ENCODE measurements at places on chromosomes 12 and 14.

DNA sequence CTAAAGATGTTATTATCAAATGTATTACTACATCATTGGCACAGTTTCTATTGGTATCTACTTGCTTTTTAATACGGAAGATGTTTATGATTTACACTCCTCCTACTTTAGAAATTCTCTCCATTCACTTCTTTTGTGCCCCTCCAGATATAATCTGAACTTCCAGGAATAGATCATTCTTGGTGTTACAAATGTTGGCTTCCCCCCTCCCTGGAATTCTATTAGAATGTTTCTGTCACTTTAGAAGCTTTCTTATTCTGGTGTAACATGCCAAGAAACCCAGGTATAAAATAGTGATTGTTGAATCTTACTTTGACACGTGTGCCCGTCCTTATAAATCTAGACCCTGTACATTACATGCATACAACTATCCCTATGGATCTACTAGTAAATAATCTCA is 1.2 kb upstream of the WDR20 start:
- DNase-seq: no peak

- no peak for DNase-seq
These were observed 3.0 kb downstream of the SETD1B start for GRCh38 chr12:121806546-121807423.

- DNase-seq: no peak
These were observed 35.0 kb upstream of the CFAP54 start for GRCh38 chr12:96454396-96454795.

GRCh38 chr12:101521136-101521535 is 46.0 kb downstream of the SPIC start:
- DNase-seq: no peak

GRCh38 chr12:27335364-27336281 is 3.0 kb downstream of the BMAL2 start:
- no peak for DNase-seq

DNA sequence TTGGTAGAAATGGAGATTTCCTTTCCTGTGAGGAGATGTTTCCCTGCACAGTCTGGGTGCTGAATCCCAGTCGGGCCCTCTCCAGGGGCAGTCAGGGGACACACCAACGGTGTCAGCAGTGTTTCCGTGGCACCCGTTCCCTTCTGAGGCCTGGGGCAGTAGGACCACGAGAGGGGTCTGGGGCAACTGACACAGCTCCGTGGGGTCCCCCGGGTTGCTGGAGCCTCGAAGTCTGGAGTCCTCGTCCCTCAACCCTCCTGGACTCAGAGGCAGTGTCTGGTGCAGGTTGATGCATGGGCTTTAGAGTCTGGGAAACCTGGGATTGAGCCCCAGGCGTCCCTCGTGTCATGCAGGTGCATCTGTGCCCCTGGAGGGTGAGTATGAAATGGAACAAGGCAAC is 327.3 kb downstream of the ADGRD1 start:
- no peak for DNase-seq

GRCh38 chr12:68868043-68868790 is 60.2 kb downstream of the MDM2 start:
- DNase-seq: no peak

GRCh38 chr14:32476532-32476931 is 147.4 kb downstream of the AKAP6 start:
- DNase-seq: no peak

DNA sequence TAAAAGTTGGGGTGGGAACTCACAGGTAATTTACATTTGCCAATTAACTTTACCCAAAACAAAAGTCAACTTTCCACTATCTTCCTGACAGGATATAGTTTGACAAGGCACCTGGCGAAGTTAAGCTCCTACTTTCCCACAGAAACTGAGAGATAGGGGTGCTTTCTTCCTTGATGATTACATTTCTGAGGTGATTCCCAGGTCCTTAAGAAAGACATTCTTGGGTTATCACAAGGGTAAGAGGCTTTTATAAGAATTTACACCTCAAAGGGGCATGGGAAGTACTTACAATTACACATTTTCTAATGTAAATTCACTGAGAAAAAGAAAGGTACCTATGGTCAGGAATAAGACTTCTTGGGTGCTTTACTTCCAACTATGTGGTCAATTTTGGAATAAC is 660.9 kb upstream of the MGAT4C start:
- no peak for DNase-seq

GRCh38 chr14:101188571-101188915 is 285.0 kb upstream of the RTL1 start:
- no peak for DNase-seq

DNA sequence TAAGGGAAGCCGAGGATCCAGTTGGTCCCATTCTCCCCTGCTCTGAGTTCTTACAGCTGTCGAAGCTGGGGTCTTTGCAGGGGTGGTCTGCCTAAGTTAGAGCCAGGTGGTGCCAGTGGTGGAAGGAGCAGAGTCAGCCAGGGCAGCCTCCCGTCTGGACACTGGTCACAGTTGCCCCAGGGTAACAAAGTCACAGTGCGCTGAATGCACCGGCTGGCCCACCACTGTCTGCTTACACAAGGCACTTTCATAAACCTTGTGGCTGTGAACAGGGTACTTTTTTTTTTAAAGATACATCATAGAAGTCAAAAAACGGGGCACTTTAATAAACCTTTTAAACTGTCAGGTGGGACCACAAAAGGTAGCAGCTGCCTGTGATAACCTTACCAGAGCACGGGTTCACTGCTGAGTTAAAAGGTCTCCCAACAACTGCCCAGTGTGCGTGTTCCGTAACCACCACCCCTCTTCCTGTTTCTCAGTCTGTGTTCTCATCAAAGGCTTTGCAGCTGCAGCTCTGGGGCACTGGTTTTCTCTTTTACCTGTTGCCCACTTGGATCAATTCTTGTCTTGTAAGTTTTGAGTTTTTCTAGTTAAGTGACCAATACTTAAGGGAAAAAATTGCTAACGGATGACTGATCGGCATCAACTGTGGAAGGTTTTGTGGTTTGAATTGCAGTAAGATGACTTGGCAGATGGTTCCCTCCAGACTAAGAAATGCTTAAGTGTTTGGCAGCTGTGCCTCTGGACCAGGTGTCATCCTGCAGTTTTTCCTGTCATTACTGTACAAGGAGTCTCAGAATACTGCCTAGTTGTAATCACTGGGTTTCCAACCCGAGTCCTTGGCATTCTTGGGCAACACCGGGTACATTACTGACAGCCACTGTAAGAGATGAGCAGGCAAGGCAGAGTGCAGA is 55.9 kb downstream of the DYNC1H1 start:
- DNase-seq: peak; percentile 12

DNA sequence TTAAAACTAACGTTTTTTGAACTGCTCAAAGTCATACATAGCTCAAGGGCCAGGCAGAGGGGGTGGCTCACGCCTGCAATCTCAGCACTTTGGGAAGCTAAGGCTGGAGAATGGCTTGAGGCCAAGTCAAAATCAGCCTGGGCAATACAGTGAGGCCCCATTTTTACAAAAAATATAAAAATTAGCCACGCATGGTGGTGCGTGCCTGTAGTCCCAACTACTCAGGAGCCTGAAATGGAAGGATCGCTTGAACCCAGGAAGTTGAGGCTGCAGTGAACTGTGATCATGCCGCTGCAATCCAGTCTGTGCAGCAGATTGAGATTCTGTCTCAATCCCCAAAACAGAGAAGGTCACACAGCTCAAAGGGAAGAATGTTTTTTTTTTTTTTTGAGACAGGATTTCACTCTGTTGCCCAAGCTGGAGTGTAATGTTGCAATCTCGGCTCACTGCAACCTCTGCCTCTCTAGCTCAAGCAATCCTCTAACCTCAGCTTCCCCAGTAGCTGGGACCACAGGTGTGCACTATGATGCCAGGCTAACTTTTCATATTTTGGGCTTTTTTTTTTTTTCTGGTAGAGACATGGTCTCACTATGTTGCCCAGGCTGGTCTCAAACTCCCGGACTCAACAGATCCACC is 2.9 kb downstream of the RBM23 start:
- DNase-seq: no peak

DNA sequence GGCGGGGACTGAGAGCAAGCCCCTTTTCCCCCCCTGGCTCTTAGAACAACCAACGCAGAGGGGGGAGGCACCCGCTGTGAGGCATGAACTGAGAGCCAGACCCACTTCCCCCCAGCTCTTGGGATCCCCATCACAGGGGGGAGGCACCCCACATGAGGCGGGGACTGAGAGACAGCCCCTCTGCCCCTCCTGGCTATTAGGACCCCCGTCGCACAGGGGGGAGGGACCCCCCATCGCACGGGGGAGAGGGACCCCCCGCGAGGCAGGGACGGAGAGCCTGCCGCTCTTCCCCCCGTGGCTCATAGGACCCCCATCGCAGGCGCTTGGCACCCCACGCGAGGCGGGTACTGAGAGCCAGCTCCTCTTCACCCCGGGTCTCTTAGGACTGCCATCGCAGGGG is 195.8 kb upstream of the PZP start:
- no peak for DNase-seq

DNA sequence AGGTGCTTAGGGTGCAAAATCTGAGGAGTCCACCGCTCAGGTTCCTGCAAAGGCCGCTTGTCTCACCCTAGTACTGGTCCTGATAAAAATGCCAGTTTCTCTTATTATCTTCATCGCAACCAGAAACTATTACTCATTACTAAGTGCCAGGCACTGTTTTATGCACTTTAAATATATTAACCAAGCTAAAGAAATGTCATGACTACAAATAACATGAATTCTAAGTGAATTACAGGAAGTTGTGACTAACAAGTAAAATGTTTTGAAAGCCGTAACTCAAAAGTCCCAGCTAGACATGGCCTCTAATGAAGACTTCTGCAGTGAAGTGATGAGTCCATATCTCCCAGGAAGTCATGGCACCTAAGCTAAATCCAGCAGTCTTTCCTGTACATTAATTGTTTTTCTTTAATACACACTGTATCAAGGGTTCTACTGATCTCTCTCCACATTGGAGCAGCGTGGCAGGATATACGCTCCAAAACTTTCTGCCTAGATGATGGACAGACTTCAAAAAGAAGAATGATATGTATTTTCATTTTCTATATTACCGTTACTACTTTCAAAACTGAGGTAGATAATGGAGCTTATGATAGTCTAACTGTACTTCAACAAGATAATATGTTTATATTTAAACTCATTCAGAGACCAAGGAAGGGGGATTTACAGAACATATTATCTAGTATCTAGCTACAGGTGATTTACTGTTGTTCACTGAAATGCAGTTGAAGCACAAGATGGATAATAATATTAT is 117.3 kb upstream of the ARID2 start:
- DNase-seq: no peak

GRCh38 chr12:79055926-79056674 is 191.5 kb downstream of the SYT1 start:
- no peak for DNase-seq

DNA sequence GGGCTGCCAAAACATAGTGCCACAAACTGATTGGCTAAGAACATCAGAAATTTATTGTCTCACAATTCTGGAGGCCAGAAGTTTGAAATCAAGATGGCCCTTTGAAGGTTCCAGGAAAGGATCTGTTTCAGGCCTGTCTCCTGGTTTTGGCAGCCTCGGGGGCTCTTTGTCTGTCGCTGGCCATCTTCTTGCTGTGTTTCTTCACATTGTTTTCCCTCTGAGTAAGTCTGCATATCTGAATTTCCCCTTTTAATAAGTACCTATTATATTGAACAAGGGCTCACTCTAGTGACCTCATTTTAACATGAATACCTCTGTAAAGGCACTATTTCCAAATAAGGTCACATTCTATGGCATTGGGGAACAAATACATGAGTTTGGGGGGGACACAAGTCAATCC is 467.1 kb upstream of the MGAT4C start:
- no peak for DNase-seq

DNA sequence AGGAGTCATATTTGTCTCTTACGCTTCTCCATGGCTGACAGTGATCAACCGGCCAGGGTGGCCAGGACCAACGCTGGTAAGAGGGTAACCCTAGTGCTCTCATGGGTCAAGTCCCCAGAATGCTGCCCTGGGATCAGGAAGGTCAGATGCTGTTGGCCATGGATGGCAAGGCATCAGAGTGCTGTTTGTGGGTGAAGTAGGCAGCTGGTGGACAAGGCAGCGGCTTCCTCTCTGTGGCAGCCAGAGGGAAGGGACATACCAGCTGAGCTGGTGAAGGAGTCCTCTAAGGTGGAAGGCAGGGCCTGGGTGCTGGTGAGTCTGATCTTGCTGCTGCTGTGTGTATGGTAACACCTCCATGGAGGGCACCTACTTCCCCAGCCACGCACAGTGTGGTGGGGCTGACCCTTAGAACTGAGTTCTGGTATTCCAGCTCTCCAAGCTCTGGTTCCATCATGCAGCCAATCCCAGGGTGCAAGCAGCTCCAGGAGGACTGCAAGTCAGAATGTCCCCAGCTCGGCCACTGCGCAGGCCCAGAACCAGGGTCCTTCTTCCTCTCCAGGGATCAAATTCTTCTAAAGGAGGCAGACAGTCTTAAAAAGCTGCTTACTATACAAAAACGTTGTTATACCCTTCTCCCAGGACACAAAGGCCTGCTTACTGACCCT is 13.4 kb upstream of the SMOC1 start:
- no peak for DNase-seq

- DNase-seq: no peak
These were observed 139.0 kb downstream of the TMEM121 start for GRCh38 chr14:105665247-105665950.

- DNase-seq: no peak
These were observed 163.4 kb downstream of the KICS2 start for GRCh38 chr12:64058541-64059265.

DNA sequence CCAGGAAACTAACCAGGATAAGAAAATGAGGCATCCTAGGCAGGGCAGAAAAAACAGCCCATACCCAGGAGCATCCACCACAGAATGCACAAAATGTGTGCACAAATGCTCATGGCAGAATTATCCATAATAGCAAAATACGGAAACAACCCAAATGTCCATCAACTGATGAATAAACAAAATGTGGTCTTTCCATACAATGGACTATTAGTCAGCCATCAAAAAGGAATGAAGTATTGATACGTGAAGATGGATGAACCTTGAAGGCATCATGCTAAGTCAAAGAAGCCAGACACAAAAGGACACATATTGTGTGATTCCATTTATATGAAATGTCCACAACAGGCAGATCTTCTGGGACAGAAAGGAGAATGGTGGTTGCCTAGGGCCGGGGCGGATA is 19.1 kb downstream of the HRK start:
- DNase-seq: no peak

GRCh38 chr14:20184181-20184580 is 6.5 kb upstream of the OR11G2 start:
- DNase-seq: no peak

- DNase-seq: no peak
These were observed 767.7 kb downstream of the LRFN5 start for GRCh38 chr14:42374332-42374731.

GRCh38 chr14:29085546-29085945 is 319.0 kb downstream of the FOXG1 start:
- DNase-seq: no peak

DNA sequence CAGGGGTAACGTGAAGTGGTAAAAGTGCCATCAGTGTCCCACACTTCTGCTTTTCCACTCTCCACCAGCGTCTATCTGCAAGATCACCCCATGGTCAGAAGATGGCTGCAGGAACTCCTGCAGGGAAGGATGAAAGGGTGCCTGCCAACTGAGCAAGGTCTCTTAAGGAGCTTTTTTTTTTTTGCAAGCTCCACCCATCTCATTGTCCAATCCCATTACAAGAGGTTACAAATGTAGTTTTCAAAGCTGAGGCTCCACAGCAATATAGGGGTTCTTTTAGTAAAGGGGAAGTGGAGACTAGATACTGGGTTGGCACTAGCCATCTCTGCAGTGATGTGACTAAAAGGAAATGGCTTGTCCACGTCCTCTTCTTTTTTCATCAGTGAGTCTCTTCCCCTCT is 5.9 kb upstream of the BHLHE41 start:
- no peak for DNase-seq

- DNase-seq: no peak
These were observed 116.0 kb downstream of the PRKCH start for GRCh38 chr14:61437381-61437780.

Data from activated CD4-positive, alpha-beta T cell treated with anti-CD3 and anti-CD28 coated beads for 1 hour (primary cell).